ENCODE measurements at places on chromosomes 5 and 9.

DNA sequence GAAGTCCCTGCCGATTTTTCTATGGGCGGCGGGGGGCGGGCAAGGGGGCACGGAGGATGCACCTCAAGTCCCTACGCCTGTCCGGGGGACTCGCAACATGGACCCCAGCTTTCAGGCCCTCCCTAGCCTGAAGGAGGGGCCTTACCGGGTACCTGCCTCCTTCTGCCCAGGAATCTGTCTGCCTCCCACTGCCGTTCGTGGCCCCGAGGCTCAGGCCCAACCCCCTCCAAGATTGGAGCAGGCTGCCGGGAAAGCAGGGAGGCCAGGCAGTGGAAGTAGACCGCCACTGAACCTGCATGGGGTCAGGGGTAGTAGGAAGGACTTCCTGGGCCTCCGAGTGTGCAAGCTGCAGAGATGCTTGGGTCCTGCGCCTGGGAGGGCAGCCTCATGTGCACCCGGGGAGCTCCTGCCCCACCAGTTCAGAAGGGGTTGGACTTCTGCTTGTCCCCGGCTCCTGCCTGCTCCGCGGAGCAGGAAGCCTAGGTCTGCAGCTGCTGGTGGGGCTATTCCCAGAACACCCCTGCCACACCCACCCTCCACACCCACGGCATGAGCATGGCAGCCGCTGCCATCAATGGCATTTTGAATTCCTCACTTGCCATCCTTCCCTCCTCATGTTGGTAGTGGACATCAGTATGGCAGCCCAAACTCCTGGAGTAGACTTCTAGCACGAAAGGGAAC, 1312.7 kb upstream of the ACO1 start:
- no peak for DNase-seq

DNA sequence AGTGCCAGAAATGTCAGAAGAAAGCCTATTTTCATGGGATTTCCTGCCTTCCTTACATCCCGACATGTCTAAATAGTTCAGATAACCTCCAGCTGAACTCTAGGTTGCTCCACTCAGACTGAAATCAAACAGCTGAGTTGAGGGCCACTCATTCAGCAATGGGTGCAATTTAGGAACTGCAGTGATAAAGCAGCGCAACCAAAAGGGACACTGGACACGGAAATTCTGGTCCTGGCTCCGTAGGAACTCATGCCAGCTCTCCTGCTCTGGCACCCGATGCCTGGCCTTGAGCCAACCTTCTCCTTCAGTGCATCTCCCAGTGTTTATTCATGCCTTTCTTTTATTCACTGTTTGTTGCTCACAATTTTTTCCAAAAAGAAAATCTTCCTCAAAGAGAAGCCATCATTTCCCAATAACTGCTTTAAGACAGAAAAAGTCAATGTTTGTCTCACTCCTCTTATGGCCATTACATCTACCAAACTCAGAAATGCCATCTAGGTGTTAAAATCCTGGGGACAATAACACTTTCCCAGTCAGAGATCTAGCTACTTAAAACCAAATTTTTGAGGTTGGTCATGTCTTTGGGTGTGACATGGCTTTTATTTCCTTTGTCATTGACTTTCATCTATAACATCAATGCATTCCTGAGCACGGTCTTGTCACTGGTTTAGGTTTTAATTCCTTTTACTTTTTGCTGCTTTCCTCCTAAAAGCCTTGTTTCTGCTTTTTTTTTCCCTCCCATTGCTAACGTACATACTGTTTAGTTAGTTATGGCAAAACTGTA, 126.9 kb downstream of the PDE4D start:
- DNase-seq: no peak

DNA sequence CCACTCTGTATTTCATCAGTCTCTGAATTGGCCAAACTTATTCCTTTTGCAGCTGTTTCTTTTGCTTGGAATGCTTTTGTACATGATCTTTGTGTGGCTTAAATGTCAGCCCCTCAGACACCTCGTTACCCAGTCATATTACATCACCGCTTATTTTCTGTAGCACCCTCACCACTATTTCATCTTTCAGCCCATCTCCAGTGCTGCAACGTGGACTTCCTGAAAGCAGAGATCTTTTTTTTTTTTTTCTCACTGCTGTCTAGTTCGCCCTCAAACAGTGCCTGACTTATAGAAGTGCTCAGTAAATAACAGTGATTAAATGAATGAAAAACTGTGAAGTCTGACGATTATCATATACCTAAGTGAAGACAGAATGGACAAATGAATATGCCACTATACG, 835 bp downstream of the SRA1 start:
- DNase-seq: no peak

DNA sequence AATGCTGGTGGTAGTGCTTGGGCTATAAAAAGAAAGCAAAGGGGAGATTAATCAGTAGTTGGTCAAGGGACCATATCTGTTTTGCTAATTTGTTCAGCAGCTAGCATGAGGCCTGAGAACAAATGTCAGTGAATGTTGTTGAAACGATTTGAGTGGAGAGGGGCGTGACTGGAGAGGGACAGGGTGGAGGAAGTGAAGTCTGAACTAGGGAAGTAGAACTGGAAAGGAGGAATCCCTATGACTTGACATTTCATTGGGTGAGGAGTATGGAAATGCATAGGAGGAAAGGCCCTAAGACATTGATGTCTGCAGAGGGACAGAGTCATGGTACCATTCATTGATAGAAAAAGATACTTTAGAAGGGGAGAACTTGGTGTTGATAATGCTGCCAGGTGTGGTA, 19.7 kb downstream of the TLE4 start:
- DNase-seq: no peak

DNA sequence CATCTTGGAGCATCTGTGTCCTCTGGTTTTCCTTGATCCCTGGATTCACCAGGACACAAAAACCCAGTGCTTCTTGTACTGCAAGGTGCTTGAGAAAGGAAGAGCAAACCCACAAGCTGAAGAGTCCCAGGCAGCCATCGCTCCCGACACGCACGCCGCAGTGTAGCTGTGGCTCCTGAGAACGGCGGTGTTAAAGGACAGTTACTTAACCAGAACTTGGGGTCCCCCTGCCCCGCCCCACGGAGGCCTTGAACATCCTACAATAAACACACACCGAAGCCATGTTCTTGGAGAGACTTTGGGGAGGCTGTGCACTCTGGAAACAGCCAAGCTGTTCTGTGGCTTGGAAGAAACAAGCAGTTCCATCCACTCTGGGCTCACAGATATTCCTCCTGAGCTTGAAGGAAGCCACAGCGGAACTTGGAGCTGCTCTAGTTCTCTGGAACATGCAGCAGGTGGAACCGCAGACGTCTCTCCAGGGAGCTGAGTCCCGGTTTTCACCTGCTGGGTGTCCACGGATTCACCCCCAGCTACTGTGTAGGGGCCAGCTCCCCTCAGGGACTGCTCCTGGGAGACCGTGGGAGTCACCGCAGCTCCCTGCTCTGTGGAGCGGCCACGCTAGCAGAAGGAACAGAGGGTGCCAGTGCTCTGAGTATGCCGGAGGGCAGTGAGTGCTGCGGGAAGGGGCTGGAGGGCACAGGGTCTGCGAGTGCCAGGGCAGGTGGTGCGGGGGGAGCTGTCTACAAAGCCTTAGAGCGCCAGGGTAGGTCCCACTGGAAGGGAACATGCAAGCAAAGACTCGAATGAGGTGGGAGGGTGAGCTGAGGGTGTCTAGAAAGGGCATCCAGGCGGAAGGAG, 107.3 kb downstream of the ADAMTS2 start:
- no peak for DNase-seq

GRCh38 chr5:37198842-37199241, 50.3 kb downstream of the CPLANE1 start:
- no peak for DNase-seq

DNA sequence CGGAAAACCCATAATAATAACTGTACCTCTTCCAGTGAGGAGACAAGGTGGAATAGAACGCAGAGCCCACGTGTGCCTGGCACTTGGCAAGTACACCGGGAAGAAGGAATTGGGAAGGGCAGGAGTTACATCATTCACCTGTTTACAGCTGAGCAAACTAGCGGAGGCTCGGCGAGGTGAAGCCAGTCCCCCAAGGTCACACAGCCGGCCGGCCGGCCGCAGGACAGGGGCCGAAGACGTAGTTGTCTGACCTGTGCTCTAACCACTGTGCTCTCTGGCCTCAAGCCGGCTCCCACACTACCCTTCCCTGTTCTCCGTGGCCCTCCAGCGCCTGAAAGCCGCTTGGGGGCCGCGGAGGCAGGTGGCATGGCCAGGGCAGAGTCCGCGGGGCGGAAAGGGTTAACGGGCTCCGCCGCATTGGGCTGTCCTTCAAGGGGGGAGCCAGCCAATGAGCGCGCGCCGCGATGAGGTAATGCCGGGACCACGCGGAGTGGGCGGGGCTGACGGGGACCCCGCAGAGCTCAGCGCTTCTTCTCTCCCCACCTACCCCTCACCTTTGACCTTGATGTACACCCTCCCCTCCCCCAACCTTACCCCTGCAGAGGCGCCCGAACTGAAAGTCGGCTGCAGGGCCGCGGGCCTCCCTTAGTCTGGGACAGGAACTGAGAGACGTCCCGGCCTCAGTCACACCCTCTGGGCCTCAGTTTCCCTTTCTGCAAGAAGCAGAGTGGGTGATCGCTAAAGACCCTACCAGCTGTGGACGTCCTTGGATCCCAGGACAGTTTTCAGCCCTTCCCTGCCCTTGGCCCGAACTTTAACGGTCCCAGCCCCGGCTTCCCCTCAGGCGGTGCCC, 125.1 kb downstream of the C9orf50 start:
- DNase-seq: peak; percentile 98

- no peak for DNase-seq
Observed at GRCh38 chr9:75365196-75365595, 276.9 kb downstream of the OSTF1 start.

DNA sequence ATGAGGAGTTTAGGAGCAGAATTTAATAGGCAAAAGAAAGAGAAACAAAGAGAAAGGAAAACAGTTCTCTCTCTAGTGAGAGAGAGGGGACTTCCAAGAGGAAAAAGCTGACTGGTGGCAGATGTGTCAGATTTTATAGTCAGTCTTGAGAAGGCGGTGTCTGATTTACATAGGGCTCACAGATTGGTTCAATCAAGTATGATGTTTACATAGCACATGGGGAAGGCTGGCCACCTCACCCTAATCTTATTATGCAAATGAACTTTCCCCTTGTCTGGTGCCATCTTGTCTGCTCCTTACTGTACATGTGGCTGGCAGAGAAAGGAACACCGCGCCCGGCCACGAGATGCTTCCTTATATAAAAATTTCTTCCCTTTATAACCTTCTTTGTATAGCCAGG, 24.7 kb downstream of the UNC13B start:
- peak; percentile 24 for DNase-seq
